ENCODE measurements at places on chromosomes 5 and 9.
A peak's percentile ranks its signal among the peaks of the same experiment; 100 is the strongest.

GRCh38 chr9:100277166-100277979 is 75.4 kb downstream of the TEX10 start:
- DNase-seq: no peak

DNA sequence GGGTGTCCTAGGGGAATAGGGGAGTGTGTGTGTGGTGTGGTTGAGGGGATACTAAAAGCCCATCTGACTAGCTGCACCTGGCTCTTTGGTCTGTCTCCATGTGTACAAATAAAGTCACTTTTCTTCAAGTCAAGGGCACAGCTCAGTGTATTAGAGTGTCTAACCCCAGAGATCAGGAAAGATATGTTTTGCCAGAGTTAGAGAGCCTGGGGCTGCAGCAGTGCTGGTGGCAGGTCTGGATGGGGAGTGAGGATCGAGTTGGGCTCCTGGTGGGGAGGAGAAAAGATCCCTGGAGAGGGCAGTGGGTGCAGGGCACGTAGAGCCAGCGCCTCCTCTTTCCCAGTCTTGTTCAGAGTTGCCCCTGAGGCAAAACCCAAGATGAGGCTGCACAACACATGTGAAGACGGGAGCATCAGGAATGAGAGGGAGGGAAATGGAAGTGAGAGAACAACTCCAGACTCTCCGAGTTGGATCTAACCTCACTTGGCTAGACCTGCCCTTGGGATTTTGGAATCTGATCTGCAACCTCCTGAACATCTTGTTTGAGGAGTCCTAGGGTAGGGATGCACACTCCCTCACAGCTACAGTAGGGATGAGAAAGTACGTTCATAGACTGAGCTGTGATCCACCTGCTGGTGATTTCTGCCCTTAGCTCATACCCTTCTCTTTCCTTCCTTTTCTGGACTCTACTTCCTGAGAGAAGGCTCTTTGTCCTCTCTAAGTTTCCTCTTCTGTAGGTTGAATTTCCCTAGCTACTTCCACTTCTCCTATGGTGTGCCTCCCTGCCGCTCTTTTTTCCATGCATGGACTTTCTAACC is 309.9 kb downstream of the ZSWIM6 start:
- DNase-seq: no peak

DNA sequence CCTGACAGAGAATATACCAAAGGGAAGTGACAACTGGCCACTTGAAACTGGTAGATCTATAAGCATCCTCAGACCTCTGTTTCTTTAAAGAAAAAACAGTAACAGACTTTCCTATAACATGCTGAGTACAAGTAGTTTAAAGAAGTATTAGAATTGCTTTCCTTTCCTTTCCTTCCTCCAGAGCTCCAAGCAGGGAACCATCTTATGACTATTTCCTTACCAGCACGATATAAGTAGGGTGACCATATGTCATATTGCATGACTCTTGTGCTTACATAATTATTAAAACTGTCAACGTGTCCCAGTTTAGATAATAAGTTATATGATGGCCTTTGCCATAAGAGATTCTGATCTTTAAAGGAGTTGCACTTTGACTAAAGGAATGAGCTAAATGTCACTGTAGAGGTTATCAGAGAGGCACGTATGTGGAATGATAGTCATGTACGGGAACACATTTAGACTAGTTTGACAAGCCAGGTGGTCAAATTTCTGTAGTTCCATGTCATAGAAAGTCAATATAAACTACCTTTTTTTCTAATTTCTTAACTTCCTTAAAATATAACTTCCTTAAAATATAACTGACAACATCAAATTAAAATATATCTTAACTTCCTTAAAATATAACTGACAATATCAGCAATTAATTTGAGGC is 212.7 kb upstream of the CD180 start:
- DNase-seq: peak; percentile 75

- peak; percentile 90 for DNase-seq
Measured at GRCh38 chr5:180803181-180804128, 849 bp upstream of the MGAT1 start.

- DNase-seq: no peak
Measured at GRCh38 chr5:5353681-5354080, 68.8 kb upstream of the ICE1 start.
